ENCODE measurements at places on chromosomes 11 and 22.

DNA sequence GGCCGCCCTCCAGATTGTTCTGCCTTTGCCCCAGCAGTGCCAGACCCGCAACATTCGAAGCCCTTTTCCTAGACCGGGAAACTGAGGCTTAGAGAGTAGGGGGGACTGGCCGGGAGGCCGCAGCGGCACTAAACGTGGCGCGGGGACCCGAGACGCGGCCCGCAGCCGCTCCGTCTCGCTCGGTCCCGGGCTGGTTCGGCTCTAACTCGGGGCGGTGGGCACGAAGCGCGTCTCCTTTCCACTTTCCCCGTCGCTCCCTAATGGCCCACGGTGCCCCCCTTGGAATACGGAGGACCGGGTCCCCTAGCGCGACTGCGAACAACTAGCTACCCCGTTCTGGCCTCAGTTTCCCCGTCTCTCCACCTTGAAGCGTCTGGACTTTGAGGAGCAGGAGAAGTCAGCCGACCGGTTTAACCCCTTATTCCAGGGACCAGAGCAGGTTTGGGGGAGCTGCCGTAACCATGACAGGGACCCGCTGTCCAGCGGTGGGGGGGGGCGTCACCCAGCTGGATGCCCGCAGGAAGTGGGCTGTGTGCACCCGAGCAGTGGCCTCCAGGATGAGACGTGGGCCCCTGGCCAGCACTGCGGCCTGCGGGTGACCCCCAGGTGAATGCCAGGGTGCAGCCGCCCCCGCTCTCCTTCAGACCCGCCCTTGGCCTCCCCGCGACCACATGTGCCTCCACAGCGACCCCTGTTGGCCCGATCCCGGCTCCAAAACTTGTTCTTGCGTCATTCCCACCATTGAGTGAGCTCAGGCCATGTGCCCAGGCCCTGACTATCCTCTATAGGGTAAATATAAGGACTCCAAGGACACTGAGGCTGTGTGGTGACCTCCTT is 1.1 kb downstream of the CDC42EP1 start:
- peak; percentile 86 for DNase-seq

DNA sequence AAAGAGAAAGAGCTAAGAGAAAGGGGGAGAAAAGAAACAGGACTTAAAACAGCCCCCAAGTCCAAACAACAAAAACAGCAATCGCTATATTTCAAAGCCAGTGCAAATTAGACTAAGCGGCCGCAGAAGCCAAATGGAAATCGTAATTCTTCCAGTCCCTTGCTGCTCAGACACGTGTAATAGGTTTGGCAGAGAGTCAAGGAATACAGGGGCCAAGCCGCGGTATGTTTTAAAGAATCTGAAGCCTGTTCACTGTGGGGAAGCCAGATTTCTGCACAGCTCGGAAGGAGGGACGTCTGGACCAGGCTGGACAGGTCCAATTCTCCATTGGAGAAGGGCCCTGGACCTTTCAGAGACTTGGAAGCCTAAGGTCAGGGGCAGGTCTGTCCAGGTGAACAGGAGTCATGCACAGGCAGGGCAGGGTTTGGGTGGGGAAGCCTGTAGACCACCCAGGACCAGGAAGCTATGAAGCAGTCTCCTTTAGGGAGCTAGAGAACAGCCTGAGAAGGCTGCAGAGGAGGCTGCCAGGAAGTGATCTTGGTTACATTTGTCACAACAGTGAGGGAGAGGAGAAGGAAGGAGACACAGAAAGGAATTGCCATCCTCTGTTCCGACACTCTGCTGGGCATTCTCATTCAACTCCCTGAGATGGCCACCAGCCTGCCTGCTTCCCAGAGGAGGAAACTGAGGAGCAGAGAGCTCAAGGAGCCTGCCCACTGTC is 265.5 kb upstream of the ISX start:
- no peak for DNase-seq

DNA sequence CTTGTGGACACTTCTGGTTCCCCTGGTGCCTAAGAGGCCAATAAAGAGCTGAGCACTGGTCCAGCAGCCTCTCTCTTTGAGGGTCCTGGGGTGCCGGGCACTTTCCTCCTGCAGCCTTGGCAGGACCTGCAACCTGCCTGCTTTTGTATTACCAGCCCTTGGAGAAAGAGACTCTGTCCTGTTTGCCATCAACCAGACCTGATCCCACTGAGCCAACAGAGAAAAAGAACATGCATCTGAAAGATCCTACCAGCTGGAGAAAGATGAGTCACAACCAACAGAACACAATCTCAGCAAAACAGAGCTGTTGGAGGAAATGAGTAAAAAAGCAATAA is 321.0 kb downstream of the DDX10 start:
- no peak for DNase-seq

- no peak for DNase-seq
Measured at GRCh38 chr11:132062541-132062940, 692.1 kb downstream of the NTM start.

DNA sequence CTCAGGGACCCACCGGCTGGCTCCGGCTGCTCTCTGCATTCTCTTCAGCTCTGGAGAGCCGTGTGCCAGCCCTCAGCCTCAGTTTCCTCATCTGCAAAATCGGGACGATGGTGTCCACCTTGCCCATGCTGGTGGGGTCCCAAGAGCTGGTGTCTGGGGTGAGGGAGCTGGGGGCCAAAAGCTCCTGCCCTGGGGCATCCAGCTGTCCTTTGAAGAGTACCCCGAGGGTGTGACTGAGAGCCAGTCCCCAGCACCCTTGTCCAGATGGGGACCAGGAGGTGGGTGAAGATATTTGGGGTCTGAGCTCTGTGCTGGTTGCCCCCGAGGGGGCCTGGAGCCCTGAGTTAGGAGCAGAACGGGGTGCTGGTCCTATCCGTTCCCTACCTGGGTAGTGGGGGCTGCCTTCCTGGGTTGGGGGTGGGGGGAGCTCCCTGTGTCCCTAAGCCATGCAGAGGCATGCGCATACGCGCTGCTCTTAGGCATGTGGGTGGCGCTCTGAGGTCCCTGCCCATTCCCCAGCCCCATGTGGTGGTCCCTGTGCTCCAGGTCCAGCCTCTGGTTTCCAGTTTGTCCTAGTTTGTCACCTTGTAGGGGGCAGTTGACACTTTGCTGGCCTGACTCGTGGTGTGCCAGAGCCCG is 4.9 kb downstream of the LRP5 start:
- no peak for DNase-seq

GRCh38 chr11:76166314-76166713 is 40.0 kb downstream of the WNT11 start:
- DNase-seq = no peak

All from putamen (tissue), 1 donor.